Effector CD4-positive, alpha-beta T cell (primary cell): ENCODE measurements at places on chromosomes 5 and 9.

DNA sequence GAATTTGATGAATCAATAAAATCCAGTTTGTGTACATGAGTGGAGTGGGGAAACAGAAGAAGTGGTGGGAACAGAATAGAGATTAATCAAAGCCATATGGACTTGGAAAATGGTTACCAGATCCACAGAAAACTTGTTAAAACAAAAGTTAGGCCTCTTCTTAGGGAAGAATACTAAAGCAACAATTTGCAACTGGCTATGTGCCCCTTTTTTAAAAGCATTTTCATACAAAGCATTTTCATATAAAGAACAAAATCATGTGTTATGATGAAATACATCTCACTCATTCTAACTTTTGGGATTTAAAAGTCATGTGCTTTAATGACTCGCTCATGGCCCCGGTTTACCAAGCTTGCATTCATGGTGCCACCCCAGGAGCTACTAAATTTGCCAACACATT is 276.9 kb downstream of the EFNA5 start:
- no peak for DNase-seq

- no peak for DNase-seq
Measured at GRCh38 chr5:90767710-90768109, 209.1 kb downstream of the ADGRV1 start.

- DNase-seq: no peak
Measured at GRCh38 chr5:69212022-69212421, 22.6 kb downstream of the CENPH start.

- no peak for DNase-seq
Measured at GRCh38 chr9:133975511-133975910, 16.6 kb downstream of the VAV2 start.

DNA sequence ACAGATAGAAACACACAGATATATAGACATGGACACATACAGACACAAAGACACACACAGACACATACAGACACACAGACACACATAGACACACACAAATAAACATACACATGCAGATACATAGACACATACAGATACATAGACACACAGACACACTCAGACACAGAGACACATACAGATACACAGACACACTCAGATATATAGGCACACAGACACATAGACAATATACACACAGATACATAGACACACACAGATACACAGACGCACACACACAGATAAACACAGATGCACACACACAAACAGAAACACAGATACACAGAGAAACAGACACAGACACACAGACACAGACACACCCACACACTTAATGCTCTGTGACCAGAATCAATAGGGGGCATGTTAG is 156.8 kb downstream of the IRX2 start:
- no peak for DNase-seq

DNA sequence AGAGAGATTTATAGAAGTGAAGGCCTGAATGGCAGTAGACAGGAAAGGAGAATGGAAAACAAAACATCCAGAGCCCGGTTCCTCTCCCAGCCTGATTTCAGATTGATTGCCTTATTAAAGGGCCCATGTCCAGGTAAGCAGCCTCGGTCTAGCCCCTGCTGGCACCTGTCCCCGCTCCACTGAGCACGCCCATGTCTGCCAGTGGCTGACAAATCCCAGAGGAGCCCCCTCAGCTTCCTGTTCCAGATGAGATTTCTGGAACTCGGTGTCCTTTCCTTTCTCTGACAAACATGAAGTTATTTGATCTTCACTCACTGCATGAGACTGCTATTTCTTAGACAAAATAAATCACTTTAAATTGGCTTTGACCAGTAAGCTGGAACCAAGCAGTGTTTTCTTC is 187.0 kb upstream of the ADCY2 start:
- DNase-seq: no peak
